ENCODE measurements at places on chromosomes 13 and 19.
A peak's percentile ranks its signal among the peaks of the same experiment; 100 is the strongest.

- DNase-seq = no peak
Measured at GRCh38 chr13:111398715-111399299, 78.4 kb downstream of the TEX29 start.

GRCh38 chr19:45063851-45064801 lies 12.2 kb downstream of the ZNF296 start:
- no peak for DNase-seq

GRCh38 chr13:99205621-99206220 lies 5.1 kb downstream of the UBAC2 start:
- no peak for DNase-seq

- DNase-seq = no peak
Measured at GRCh38 chr13:23098161-23098907, 82.4 kb upstream of the SGCG start.

DNA sequence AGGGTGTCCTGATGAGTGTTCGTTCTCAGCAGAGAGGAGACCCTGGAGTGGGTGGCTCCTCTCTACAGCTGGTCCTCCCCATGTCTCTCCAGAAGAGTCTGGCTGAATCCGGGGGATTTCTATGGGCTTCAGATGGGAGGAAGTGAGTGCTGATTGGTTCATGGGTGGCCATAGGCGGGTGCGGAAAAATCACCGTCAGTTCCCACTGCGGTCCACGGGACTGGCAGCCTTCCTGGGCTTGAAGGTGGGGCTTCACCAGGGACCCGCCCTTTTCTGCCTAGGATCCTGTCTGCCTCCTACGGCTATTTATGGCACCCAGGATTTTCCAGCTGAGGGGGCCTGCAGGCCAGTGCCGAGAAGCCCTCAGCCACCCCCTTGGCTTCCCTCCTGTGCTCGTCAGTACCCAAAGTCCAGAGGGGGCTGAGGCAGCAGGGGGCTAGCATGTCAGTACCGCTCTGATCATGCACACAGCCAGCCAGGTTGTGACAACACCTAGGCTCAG lies 18.4 kb downstream of the CPB2 start:
- DNase-seq = no peak

DNA sequence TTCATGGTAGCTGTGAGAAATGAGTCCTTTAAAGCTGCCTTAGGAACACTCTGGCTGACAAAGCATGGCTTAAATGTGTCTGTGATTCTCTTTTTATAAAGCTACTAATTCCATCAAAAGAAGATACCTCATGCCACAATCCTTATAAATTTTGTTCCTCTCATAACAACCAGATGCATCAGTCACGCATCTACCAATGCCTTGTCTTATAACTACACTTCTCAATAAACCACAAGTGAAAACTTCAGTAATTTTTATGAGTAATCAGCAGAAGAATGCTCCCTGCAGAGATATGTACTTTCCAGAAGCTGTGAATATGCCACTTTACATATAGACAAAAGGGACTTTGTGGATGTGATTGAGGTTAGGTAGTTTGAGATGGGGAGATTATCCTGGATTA lies 147.8 kb downstream of the SUCLA2 start:
- no peak for DNase-seq

- no peak for DNase-seq
Measured at GRCh38 chr13:29532821-29533220, 62.7 kb downstream of the SLC7A1 start.

DNA sequence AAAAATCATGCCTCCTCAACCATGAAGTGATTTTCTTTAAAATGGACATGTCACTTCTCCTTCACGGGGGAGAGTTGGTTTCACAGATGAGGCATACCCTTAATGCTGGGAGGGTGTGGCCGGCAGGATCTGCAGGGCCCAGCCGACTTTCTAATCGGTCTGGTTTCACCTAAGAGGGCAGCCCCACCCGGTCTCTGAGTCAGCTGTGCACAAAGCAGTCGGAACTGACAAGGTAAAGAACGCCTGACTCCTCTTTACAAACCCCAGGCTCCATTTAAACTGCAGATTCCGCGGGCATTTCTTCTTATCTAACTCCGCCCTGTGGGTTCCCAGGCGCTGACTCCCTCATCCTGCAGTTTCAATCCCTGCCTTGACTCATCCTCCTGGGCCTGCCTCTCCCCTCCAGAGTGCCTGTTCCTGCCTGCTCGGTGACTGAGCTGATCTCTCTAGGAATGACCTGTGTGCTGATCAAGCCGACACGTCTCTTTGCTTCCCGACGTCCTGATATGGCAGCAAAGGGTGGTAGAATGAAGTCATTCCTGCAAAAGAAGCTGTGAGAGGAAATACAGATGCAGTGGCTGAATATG lies 63.4 kb downstream of the EFNB2 start:
- DNase-seq = peak; percentile 10

GRCh38 chr13:103517066-103517767 lies 451.0 kb upstream of the SLC10A2 start:
- DNase-seq = no peak

- DNase-seq = no peak
Measured at GRCh38 chr13:101016475-101016874, 341.9 kb upstream of the TMTC4 start.

DNA sequence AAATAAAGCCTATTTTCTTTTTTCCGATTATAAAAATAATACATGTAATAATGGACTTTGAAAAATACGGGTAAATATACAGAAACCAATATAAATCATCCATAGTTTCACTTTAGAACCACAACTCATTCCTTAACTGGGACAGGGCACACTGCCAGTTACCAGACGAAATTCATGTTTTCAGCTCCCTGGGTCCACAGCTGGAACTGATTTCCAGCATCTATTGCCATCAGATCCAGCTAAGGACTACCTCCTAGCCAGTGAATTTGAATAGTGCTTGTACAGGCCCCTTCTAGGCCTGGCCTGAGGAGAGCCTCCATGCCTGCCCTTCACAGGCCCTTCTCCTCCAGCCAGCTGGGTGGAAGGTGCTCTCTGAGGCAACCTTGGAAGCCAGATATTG lies 30.0 kb upstream of the ATP12A start:
- no peak for DNase-seq

DNA sequence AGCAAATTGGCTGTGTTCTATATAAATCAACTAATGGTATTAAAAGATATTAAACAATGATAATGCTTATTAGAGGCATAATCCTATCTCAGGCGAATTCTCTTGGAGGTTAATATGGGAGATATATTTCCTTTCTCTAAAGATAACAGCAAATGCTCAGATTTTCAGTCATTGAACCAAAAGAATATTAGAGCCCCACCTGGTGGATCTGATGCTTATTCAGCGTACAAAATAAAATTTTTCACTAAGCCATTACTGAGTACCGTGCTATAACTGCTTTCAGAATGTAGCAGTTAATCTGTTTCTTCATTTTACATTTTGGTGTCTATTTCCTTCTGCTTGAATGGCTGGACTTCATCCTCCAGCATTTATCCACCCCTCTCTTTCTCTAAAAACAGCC lies 143.3 kb upstream of the IPO5 start:
- DNase-seq = no peak

- peak; percentile 45 for DNase-seq
Measured at GRCh38 chr19:39765091-39766076, 13.3 kb upstream of the LEUTX start.
